Trophoblast cell (in vitro differentiated cells and primary cell): ENCODE measurements at places on chromosomes 6 and 20.
A peak's percentile ranks its signal among the peaks of the same experiment; 100 is the strongest.

DNA sequence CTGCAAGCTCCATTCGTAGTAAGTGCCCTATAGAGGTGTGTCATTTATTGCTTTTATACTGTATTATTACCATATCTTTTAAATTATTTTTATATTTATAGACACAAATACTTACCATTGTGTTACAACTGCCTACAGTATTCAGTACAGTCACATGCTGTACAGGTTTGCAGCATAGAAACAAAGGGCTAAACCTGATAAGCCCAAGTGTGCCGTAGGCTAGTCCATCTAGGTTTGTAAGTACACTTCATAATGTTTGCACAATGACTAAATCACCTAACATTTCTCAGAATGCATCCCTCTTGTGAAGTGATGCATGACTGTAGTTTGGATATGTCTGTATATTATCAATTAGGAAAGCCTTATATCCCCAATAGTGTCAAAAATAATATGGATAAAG, 122.8 kb downstream of the CLVS2 start:
- no peaks in the 10 kb centered on the region for H3K4me1 ChIP-seq
- DNase-seq, result peak; percentile 5
- H3K4me3 ChIP-seq, result no peak overlapping the region
- H3K27ac ChIP-seq, result no peak overlapping the region

DNA sequence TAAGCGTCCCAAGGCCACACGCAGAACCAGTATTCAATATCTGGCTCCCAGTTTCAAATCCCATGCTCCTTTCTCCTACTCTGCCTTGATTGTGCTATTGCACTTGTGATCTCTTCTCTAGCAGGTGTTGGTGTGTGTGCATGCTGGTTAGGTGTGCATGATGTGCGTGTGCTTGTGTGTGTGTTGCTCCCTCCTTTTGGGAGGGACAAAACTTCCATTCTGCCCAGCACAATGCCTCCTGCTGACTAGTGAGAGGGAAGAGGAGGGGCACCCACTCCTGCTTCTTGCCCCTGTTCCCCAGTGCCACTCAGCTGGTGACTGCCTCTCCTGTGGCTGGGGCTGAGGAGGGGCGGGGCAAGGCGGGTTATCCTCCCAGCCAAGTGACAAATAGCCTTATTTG, 19.7 kb downstream of the CD40 start:
- no peaks in the 10 kb centered on the region for H3K36me3 ChIP-seq
- no peaks in the 10 kb centered on the region for H3K27me3 ChIP-seq
- no peaks in the 10 kb centered on the region for H3K4me1 ChIP-seq
- H3K4me3 ChIP-seq, result no peak overlapping the region

DNA sequence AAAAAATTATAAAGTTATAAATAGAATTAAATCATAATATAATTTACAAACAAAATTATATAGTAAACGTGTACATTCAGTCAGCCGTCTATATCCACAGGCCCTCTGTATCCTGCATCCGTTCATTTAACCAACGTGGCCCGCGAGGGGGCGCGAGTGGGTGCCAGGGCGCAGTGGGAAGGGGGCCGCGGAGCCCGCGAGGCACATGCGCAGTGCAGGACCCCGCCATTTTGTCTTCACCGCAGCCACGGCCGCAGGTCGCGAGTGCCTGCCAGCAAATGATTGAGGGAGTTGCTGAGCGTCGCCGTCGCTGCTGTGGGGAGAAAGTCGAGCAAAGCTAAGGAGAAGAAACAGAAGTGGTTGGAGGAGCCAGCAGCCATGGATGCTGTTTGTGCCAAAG, 53.4 kb upstream of the ECI2 start:
- H3K36me3 ChIP-seq, result no peaks in the 10 kb centered on the region
- no peak overlapping the region for H3K27ac ChIP-seq
- no peaks in the 10 kb centered on the region for H3K4me1 ChIP-seq
- DNase-seq, result no peak

GRCh38 chr6:111597291-111598086, 8.2 kb downstream of the TRAF3IP2 start:
- H3K4me1 ChIP-seq, result peaks cover 5% of the 10 kb centered on the region
- no peak overlapping the region for H3K4me3 ChIP-seq
- DNase-seq, result no peak
- H3K36me3 ChIP-seq, result peaks cover 1% of the 10 kb centered on the region

DNA sequence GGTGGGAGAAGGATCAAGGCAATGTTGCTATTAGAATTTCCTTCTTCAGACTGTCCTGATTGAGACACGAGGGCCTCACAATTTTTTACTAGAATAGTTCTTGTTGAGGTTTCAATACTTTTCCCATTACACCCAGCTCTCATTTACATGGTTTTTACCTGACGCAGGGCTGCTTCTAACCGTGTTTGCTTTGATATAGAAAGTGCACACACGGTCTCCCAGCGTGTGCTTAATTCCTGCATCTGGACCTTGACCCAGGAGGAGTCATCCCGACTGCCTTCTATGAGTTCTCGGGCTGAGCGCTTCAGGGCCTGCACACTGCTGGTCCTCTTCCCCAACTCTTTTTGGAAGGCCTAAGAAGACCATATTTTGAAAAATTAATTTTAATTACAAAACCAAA, 160.2 kb downstream of the DST start:
- no peaks in the 10 kb centered on the region for H3K27me3 ChIP-seq
- H3K27ac ChIP-seq, result no peak overlapping the region
- DNase-seq, result peak; percentile 54
- no peak overlapping the region for H3K4me3 ChIP-seq
- H3K36me3 ChIP-seq, result peaks cover 4% of the 10 kb centered on the region

- peak overlapping the region; percentile 74 for H3K27ac ChIP-seq
- H3K36me3 ChIP-seq, result no peaks in the 10 kb centered on the region
- H3K4me1 ChIP-seq, result peaks cover 2% of the 10 kb centered on the region
Measured at GRCh38 chr6:139977887-139978332, 603.5 kb upstream of the CITED2 start.
